Upper lobe of right lung (tissue), 1 donor: ENCODE measurements at places on chromosomes 13 and 19.

DNA sequence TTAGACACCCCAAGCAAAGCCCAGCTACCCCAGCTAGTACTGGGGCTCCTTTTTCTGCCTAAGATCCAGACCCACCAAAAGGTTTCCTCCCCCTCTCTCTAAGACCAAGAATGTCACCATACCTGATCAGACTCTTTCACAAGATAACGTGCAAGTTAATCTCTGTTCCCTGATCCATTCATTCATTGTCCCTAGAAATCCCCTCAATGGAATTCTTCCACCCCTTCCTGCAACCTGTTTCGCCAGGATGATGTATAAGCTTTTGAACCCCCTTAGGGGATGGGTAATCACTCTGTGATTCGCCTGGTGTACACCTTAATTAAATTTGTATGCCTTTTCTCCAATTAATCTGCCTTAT, 17.3 kb upstream of the CLN5 start:
- no peak for DNase-seq

DNA sequence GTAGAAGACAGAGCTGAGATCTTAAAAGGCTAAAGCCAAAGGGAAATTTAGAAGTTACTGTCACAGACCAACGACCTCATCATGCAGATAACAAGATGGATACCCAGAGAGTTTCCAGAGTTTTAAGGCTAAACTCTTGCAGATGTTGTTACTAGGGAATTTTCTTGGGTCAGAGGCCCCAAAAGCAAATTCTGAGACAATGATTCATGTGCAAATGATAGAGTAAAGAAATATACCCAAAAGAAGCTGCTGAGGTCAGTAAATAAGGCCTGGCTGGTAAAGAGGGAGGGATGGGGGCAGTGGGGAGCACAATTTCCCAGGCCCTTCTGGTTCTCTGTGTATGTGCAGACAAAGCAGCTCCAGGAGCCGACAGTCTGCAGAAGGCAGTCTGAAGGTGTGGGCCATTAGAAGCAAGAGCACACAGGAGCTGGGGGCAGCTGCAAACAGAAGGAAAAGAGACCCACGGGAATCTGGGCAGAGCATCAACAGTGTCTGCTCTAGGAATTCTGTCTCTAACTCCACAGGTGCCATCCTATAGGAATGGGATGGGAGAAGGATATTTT, 330.8 kb downstream of the TBC1D4 start:
- DNase-seq = no peak

- no peak for DNase-seq
Measured at GRCh38 chr13:37149380-37149779, 43.9 kb upstream of the CSNK1A1L start.

DNA sequence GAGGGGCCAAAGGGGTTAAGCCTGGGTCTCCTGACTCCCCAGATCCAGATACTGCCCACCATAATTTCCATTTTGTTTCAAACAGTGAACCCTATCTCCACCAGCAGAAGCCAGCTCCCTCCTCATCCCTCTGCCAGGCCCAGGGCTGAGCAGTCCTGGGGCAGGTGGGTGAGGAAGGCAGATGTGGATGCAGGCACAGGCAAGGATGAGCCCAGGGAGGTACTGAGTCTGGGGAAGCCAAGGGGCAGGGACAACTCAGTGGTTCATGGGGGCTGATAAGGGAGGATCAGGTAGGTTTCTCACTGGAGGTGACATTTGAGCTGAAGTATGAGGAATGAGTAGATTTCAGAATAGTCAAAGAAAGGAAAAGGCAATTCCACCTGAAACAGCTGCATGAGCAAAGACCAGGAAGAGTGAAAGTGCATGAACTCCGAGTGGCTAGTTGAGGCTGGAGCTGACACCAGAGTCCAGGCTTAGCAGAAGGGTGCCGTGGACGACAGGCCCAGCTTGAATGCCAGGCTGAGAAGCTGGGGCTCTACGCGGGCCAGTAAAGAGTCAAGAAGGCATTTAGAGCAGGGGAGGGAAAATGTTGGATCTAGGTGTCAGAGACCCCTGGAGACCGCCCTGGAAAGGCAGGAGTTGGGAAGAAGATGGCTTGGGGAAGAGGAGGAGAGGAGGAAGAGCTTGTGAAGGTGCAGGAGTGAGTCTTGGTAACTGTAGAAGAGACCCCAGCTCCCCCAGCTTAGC, 10.3 kb downstream of the CIC start:
- DNase-seq = no peak

DNA sequence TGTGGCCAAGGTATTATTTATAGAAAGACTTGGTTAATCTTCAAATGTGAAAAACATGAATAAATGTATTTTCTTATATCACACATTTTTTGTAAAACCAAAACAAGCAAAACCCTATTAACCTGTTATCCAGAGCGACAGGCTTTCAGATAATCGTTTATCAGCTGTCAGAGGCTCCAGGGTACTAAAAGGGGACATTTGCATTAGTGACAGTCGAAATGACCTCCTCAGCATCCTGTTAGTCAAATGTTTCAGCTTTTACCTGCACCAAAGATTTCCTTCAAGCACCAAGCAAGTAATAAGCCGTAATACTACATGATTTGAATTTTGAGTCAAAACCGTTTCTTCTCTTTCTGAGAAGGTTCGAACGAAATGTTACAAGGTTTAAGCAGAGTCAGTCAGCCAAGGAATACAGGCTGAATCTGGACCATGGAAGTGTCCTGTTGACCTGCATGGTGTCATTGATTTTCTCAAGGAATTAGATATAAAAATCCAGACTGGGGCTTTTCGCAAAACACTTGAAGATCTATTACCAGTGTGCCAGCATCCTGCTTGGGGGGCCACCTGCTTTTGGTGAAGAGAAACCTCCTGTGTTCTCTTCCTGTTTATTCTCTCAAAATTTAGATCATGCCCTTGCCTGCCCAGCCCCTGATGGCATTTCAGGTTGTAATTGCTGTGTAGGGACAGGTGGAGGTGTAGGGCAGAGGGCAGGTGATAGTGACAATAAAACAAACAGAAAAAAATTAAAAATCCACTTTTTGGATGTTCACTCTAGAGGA, 11.3 kb upstream of the RFC3 start:
- DNase-seq = no peak
